Peyer's patch (tissue), 4 donors: ENCODE measurements at places on chromosomes 13 and 19.

- DNase-seq = no peak
Measured at GRCh38 chr19:7292352-7292949, 1.8 kb downstream of the INSR start.

GRCh38 chr13:111119966-111120365 lies 4.9 kb downstream of the ARHGEF7 start:
- DNase-seq = no peak

DNA sequence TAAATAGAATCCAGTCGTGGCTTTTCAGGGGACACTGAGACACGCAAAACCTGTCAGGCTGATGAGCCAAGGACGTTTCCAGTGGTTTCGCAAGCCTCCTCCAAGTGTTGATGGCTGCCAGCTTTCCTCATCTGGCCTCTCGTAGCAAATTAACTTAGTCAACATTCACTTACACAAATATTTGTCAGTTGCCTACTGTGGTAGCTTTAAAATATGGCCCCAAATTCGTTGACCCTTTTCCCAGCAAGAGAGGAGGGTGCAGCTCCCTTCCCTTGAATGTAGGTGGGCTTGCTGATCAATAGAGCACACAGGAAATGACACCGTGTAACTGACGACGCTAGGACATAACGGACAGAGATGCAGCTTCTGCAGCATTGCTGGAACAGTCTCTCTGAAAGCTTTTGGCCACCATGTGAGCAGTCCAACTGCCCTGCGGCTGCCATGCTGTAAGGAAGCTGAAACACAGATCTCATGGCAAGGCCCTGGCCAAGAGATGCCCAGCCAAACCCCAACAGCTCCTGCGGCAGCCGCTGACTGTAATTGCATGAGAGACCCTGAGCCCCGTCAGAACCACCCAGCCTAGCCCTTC lies 5.5 kb upstream of the RANBP3 start:
- DNase-seq = no peak

GRCh38 chr13:50241479-50241878 lies 226.2 kb downstream of the KCNRG start:
- no peak for DNase-seq

GRCh38 chr13:80448725-80449124 lies 107.8 kb upstream of the SPRY2 start:
- DNase-seq = no peak

GRCh38 chr19:35620001-35620400 lies 7.5 kb downstream of the HAUS5 start:
- no peak for DNase-seq

DNA sequence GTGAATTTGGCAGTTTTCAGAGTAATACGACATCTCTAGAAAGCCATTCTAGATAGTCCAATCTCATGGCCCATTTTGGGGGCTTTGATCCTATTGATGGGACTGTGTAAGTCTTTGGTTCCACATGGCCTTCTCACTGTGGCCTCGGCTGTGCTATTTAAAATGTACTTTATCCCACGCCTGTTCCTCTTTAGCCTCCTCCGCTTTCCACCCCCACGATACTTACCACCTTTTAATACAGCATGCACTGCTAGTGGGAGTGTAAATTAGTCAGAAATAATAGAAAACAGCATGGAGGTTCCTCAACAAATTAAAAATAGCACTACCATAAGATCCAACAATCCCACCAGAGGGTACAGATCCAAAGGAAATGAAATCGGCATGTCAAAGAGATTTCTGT lies 28.3 kb upstream of the CEBPG start:
- DNase-seq = no peak

GRCh38 chr19:50358483-50359327 lies 6.7 kb downstream of the NAPSA start:
- peak; percentile 72 for DNase-seq

DNA sequence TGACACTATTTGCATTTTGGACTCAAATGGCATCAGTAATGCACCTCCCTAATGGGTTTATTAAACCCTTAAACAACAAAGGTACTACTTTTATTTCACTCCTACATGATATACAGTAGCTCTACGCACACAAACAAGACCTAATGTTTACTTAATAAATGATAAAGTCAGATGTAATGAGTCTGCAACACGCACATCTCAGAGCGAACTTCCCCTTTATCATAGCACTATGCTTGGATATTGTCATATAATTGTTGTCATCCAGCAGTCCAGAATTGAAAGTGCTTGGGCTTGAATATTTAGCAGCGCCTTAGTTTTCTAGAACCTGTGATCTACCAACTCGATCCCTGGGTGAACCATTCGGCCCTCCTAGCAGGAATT lies 772 bp downstream of the PARP4 start:
- DNase-seq = no peak

GRCh38 chr13:49499889-49500660 lies 4.3 kb downstream of the PHF11 start:
- DNase-seq = no peak

GRCh38 chr19:40465025-40465556 lies 454 bp downstream of the BLVRB start:
- no peak for DNase-seq

DNA sequence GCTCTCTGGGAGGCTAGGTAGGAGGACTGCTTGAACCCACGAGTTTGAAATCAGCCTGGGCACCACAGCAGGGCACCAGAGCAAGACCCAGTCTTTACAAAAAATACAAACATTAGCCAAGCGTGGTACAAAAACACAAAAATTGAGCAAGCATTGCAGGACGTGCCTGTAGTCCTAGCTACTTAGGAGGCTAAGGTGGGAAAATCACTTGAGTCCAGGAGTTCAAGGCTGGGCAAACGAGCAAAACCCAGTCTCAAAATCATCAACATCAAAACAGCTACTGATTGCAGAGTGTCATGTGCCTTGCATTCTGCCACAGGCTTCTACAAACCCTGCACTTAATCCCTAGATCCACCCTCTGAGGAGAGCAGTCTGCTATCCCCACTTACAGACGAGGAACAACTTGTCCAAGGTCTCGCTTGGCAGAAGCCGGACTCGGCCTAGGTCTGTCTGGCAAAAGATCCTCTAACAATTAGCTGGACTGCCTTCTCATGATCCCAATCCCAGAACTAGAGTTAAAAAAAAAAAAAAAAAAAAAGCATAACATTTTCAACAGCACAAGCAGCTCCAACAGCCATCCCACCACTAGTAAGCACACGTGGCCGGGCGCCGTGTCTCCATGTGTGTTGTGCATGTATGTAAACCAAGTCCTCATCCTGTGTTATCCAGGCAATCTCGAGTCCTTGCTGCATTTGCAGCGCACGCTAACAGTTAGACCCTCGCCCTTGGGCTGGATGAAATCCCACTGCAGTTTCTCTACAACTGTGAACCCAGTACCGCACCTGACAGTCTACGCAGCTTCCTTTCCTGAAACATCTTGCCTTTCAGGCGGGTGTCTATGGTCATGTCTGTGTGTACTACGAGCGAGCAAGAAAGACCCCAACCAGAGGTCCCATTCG lies 2.0 kb downstream of the PPP6R1 start:
- no peak for DNase-seq

DNA sequence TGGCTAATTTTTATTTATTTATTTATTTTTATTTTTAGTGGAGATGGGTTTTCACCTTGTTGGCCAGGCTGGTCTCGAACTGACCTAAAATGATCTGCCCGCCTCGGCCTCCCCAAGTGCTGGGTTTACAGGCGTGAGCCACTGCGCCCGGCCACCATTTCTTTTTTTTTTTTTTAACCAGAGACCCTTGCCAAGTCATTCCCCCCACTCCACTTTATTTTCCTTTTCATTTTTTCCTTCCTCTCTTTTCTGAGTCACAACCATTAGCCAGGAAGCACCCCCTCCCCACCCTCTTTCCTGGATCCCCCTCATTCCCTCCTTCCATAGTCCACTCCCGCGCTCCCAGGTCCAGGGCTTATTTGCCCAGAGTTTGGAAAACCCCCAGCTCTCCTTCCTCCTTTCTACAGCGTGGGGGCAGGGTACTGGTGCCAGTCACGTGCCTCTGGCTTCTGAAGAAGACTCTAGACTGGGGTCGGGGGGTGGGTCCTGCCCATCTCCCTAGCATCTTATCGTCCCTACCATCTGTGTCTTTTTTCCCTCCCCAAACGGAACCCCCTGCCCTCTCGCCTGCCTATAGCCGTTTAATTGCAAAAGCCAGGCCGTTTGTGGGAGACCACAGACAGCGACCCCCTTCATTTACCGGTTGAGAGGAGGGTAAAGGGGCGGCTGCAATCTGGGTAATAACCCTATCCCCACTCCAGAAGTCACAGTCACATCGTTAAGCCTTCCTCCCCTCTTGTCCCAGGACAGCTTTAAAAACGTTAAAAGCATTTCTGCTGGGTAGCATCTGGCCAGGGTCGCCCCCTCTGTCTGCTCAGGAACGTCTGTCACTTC lies 1.1 kb upstream of the CALR start:
- peak; percentile 49 for DNase-seq

- peak; percentile 91 for DNase-seq
Measured at GRCh38 chr13:41019011-41019487, at the start of gene ELF1. TSS of gene ELF1 (minus strand) at chr13:41019316. CDS start at chr13:40982054, 37,262 bp downstream.

DNA sequence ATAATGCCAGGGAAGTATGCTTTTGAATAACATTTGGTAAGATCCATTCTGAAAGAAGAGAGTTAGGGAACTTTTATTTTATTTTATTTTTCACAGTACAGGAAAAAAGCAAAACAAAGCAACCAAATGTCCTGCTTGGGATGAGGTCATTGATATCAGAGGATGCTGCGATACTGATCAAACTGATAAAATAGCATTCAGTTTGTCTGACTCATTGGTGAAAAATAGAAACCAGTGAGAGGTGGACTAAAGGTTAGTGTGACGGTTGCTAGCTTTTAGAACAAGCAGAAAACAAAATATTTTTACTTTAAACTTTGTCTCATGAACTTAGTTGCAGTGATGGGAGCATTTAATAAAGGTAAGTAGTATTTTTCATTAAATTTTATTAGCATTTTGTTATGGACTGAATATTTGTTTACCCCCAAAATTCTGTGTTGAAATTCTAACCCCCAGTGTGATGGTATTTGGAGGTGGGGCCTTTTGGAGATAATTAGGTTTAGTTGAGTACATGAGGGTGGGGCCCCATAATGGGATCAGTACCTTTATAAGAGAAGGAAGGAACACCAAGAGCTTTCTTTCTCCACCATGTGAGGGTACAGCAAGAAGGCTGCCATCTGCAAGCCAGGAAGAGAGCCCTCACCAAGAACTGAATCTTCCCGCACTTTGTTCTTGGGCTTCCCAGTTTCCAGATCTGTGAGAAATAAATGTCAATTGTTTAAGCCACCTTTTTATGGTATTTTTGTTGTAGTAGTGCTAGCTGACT lies 37.3 kb downstream of the ITGBL1 start:
- DNase-seq = no peak

GRCh38 chr19:56092685-56093631 lies 28.1 kb downstream of the ZNF787 start:
- no peak for DNase-seq

- no peak for DNase-seq
Measured at GRCh38 chr13:58946274-58946673, 1217.5 kb downstream of the DIAPH3 start.

- DNase-seq = no peak
Measured at GRCh38 chr13:85935868-85936467, 136.7 kb upstream of the SLITRK6 start.

DNA sequence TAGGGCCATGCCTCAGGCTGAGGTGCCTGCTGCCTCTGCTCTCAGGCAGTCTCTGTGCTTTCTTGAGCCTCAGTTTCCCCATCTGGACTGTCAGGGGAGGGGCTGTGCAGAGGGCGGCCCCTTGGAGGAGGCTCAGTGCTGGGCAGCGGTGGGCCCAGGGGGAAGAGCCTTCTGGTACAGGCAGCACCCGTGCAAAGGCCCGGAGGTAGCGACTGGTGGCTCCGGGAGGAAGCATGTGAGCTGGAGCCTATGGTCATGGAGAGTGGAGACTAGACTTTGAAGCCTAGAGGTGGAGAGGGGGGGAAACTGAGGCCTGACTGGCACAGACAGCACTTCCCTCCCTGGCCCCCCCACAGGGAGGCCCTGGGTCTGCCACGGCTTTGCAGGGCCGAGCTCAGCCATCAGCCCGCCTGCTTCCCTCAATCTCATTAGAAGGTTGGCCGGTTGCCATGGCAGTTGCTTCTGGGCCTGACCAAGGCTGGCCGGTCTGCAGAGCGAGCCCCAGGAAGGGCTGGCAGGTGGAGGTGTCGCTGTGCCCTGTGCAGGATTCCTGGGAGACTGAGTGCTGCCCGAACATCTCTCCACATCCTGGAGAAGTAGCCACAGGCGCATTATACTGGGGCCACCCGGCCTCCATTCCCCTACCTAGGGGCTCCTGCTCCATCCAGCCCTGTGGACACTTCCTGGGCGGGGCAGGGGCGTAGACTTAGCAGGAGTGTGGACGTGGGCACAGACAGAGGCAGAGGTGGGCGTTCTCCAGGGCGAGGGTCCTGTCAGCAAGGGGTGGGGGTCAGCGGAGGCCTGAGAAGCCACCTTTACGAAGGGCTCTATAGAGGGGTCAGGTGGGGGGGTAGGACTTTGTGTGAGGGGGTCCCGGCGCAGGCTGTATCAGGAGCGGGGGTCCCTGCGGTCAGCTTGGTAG lies 53.2 kb downstream of the CRTC1 start:
- no peak for DNase-seq

DNA sequence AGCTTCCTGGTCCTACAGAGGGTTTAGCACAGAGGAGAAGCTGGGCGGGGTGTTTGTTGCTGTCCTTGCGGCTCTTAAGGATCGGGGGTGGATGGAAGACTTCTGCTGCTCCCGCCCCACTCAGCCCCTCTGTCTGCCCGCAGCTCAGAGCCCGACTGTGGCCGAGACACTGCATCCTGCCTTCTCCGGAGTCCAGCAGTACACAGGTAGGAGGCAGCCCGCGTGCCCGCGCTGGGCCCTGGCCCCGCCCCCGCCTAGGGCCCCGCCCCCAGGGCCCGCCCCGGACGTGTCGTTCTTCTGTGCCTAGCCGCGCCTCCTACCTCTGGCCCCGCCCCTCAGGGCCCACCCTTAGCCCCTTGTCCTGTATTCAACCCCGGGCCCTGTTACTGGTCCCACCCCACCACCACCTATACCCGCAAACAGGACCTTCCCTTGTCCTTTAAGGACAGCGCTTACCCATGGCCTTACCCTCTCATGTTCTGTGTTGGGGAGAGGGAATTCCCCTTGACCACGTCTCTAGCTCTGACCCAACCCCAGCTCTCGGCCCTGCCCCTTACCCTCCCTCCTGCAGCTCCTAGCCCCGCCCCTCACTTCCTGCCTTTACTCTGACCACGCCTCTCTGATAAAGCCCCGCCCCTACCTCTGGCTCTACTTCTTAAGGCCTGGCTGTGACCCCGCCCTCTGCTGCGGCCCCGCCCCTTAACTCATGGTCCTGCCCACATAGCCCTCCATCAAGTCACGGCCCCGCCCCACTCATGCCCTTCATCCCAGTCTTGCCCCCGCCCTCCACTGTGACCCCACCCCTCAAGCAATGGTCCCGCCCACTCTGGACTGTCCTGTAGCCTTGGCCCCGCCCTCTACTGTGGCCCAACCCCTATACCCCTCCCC lies 60.5 kb downstream of the CELF5 start:
- DNase-seq = peak; percentile 73

DNA sequence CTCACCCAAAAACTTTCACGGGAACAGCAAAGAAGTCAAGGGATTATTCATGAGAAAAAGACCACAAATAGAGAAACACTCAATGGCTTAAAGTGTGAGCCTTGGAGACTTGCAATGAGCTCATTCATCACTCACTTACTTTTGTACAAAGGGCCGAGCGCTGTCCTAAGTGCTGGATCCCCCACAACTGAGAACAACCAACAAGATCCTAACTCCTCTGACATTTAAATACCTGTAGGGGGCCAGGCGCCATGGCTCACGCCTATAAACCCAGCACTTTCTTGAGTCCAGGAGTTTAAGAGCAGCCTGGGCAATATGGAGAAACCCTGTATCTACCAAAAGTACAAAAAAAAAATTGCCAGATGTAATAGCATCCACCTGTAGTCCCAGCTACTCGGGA lies 29.4 kb upstream of the ZNF507 start:
- DNase-seq = no peak
